ENCODE measurements at places on chromosomes 3 and 15.

DNA sequence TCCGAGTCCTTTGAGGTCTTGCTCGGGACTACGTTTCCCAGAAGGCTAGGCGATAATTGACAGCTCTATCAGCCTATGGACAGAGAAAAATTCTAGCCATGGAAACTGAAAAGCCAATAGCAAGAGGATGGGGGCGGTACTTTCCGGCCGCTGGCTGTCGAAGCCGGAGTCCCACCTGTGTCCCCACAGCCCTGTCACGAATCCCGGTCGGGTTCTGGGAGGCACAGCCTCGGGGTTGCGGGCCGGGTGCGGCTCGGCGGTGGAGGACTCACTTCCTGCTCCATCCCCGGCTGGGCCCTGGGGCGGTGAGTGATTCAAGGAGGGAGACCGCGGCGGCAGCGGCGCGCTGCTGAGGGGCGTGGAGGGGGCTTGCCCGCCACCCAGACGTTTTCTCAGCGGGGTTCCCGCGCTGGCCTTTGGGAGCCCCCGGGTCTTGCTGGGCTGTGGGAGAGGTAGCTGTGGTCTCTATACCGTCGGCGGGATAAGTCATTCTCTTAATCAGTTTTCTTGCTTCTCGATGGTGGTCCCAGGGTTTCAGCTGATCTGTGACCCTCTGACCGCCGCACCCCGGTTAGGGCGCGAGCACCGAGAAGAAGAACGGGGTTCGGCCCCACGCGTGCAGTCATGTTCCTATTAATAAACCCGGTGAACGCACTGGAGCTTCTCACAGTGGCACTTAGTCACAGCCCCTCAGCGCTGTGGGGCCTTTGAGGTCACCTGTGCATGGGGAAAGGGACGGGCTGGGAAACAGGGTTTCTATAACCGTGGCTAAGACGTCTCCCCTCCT lies at the start of gene ZNF774:
ZNF774 (plus strand) TSS at position 178 of the 787 bp plus-strand sequence. CDS start 2,377 bp downstream, outside the sequence.
- peak; percentile 97 for DNase-seq

- DNase-seq = no peak
Measured at GRCh38 chr15:63503739-63504246, 600 bp upstream of the USP3 start.

GRCh38 chr3:12175844-12176453 lies 17.2 kb upstream of the TIMP4 start:
- DNase-seq = peak; percentile 79

DNA sequence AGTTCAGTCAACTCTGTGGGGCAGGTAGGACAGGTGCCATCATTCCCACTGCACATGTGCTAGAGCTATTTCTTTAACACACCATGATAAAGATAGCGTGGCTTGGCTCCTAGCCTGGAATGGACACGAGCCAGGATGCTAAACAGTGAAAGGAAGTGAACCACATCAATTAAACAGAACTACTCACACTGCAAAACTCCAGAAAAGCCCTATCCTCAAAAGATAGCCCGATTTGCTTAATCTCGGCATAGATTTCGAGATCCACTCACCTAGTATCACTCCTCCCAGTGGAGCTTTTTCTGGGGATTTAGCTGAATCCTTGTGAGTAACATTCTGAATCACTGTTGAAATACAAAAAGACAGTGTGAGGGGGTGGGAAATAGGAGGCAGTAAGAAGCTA lies 118.0 kb downstream of the ABI3BP start:
- DNase-seq = no peak

GRCh38 chr3:102536456-102536855 lies 101.6 kb downstream of the ZPLD1 start:
- DNase-seq = peak; percentile 46

- no peak for DNase-seq
Measured at GRCh38 chr15:36609793-36610192, 30.4 kb downstream of the CDIN1 start.

- DNase-seq = peak; percentile 98
Measured at GRCh38 chr3:135965506-135966270, at the start of gene PPP2R3A. TSS of gene PPP2R3A (plus strand) at chr3:135965728. CDS start at chr3:136001499, 35,771 bp downstream.

GRCh38 chr3:6697722-6698121 lies 163.2 kb upstream of the GRM7 start:
- no peak for DNase-seq

DNA sequence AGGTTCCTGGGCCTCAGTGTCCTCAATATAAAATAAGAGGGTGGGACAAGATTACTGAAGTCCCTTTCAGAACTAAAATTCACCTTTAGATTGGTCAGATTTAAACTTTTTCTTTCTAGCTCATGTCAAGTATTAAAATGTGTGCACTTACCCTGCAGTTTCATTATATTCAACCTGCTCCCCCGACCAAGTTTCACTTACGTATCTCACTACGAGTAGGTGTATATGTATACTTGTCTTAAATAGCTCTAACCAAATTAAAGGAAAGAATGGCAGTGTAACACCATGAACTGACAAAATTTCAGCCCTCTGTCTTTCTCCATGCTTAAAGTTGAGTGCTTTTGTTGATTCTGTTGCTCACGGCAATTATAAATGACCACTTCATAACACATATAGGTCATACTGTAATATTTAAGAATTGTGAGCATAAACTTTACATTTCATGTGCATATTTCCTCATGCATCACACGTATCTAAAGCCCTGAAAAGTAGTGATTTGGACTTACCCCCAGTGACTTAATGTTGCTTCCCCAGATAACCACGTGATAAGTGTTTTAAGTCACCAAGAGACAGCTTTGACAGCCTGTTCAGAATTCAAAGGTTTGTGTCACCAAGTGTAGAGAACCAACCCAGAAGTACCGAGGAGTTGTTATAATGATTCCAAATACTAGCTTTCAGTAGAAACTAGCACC lies 70.0 kb downstream of the PGPEP1L start:
- DNase-seq = no peak

GRCh38 chr3:123884203-123884831 lies at the start of gene MYLK:
TSS of gene MYLK (minus strand) at chr3:123884332. CDS start at chr3:123793841, 90,491 bp downstream.
- peak; percentile 99 for DNase-seq

- no peak for DNase-seq
Measured at GRCh38 chr3:46517016-46517783, 19.4 kb downstream of the RTP3 start.

DNA sequence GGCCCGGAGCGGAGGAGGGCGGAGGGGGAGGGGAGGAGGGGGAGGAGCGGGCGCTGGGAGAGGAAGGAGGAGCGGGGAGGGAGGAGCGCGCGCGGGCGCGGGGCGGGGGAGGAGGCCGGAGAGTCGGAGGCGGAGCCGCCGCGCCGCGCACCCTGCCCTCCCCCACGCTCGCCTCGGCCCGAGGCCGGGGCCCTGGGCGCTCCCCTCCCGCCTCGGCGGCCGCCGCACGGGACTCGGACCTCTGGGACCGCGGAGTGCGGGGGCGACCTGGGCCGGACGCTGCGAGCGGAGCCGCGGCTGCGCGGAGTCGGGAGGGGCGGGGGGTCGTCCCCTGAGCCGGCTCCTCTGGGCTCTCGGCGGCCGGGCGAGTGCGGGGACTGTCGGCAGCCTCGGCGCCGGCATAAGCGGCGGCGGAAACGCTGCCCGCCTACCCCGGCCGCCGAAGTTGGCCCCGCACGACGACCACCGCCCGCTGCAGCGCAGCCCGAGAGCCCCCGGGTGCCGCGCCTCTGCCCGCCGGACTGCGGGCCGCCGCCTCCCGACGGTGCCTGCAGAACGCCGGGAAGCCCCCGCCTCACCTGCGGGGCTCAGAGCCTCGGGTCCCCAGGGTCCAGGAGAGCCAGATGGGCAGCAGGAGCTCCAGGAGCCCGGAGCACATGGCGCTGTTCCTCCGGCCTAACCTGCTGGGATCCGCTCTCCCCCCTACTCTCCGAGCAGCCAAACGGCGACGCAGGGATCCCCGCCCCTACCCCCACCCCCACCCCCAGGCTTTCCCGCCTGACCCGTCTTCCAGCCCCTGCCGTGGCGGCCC lies 406 bp upstream of the GABRB3 start:
- peak; percentile 89 for DNase-seq

DNA sequence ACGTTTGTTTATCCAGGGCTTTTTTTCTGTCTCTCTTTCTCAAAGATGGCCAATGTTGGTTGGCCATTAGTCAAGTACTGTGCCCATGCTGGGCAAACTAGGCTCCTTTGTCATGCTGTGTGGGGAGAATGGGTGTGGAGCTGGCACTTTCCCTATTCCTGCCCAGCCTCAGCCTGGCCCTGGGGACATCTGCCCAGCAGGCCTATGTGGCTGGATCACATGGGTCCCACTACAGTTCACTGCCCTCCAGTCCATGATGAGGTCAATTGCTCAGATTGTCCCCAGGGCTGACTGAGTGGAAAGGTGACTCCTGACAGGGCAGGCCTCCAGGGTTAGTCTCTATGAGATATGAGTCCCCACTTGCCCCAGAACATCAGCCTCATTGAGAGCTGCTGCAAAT lies 54.4 kb upstream of the HERC1 start:
- no peak for DNase-seq

DNA sequence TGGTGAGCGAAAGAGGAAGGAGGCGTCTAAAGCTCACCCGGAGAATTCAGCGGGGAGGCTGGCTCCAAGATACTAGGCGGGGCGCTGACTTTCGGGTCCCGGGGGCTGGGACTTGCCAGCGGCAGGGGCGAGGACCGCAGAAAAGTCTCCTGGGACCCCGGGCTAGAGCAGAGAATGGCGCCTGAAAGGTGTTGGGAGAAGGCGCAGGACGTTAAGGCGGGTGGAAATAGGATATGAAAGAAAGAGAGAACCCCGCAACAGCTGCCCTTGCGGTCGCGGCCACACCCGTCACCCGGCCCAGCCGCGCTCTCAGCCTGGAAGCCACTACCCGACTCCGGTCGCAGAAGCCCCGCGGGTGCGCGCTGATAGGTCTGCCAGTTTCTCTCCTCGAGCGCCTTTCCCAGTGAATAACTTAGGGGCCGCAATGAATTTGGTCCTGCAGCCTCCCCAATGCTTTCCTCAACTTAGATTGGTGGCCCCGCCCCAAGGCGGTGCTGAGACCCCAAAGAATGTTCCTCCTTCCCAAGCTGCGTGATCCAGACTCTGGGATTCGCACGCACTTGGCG lies 604 bp downstream of the LTK start:
- DNase-seq = peak; percentile 65

DNA sequence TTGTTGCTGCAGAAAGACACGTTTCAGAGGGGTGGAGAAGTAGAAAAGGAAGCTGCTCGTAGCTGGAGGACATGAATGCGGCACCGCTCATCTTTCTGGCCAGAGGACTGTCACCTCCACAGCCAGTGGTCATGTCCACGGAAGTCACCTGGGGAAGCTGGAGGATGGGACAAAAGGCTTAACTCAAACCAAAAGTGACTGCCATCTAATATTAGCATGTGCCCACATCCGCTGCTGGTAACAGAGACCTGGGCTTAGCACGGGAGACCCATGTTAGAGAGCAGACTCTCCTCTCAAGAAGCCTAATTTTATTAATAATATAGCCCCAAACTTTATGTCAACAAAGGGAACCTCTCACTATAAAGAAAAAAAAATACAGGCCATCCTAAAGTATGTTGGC lies 5.9 kb downstream of the MEX3B start:
- DNase-seq = no peak

GRCh38 chr3:131960324-131960723 lies 74.5 kb downstream of the CPNE4 start:
- DNase-seq = no peak

DNA sequence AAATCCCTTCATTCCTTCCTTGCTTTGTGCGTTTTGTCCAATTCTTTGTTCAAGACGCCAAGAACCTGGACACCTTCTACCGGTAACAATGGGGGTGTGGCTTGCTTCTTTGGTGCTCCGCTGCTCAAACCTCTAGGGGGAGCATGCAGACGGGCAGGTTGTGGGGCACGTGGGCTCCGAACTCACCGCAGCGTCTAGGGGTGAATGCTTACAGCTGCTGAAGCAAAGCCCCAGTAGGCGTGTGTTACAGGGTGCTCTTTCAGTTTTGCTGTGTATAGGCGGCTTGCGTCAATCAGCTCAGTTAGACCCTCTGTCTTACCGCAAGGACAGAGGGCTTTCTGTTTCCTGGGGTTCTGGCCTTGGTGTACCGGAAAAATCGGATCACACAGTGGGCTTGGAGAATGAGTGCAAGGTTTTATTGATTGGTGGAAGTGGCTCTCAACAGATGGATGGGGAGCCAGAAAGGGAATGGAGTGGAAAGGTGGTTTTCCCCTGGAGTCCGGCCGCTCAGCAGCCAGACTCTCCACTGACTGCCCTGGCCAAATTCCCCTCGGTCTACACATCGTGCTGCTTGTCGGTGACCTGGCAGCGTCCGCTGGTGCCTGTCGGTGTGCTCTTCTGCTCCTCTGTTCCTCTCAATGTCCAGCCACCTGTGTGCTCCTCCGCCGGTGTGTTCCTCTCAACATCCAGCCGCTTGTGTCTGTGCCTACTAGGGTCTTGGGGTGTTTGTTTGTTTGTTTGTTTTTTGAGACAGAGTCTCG lies 1.2 kb upstream of the LRRC34 start:
- DNase-seq = peak; percentile 41

DNA sequence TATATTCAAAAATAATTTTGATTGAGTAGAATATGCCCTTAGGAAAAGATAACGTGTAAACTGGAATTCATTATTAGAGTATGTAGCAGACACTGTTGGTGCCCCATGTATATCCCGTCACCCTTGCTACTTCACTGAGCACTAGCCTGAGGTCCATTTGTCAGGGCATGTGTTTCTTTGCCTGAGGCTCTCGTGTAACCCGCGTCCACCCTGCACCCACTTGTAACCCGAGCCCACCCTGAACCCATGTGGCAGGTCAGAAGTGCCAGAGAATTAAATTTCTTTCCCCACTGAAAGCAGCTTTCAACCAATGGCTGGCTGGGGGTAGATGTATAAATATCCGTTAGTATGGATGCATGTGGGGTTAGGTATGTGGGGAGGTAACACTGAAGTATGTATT lies 474.2 kb upstream of the ZNF385D start:
- DNase-seq = peak; percentile 6

GRCh38 chr3:186825294-186825821 lies 17.2 kb upstream of the ADIPOQ start:
- DNase-seq = peak; percentile 81

DNA sequence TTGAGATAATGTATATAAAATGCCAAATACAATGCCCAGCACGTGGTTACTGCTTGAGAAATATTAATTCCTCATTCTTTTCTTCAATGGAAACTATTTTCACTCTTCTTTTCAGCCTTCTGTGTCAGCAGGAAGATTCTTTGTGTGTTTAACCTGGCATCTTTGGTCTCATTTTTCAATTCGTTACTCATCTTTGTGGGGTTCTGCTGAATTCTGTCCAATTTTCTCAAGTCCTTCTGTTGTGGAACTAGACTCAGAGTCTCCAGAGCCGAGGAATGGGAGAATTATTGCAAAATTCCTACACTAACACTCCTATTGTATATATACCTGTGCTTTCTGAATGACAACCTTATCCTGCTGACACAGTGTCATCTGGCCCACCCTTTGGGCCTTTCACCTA lies 96.8 kb upstream of the RGMA start:
- no peak for DNase-seq

DNA sequence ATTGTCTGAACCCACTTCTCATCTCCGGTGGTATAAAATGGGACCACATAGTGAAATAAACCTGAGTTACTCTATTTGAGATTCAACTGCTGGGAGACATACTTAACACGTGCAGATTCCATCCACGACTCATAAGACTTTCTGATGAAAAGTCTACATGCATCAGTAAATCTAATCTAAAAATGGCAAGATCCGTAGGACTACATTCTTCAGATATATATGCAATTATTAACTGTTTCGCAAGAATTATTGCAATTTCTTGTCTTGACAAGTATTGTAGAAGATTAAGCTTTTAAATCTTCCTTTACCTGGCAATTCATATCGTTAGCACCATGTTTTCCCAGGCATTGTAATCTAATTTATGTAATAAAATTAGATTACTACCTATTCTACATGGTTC lies 718.7 kb upstream of the CBLB start:
- DNase-seq = no peak

- peak; percentile 1 for DNase-seq
Measured at GRCh38 chr3:116441652-116442051, 3.6 kb downstream of the LSAMP start.

- no peak for DNase-seq
Measured at GRCh38 chr3:45547764-45548680, 46.5 kb upstream of the LIMD1 start.

- DNase-seq = no peak
Measured at GRCh38 chr3:143242101-143242500, 122.5 kb downstream of the CHST2 start.
